ENCODE measurements at places on chromosomes 13 and 19. TPM values are rescaled to one million over a fixed set of nuclear protein-coding genes. Genes with fewer than 3 reads are reported as not detected.

Gene C13orf42
- not detected for total RNA-seq

Gene PEAK3
- not detected for total RNA-seq

Gene MRPS31
- 30.9 TPM for total RNA-seq

Gene CCDC70
- not detected for total RNA-seq

Gene SIGLECL1
- total RNA-seq = not detected

Gene SNRPA
- 17.0 TPM for total RNA-seq

- DNase-seq = no peak
These were observed 27.2 kb downstream of the CCDC8 start for GRCh38 chr19:46386151-46386550.

- no peak for DNase-seq
These were observed 819 bp downstream of the EID2B start for GRCh38 chr19:39531834-39532232.

GRCh38 chr19:24099829-24100228 is 12.8 kb downstream of the ZNF254 start:
- DNase-seq = no peak

GRCh38 chr13:113849981-113850721 is 13.7 kb downstream of the GAS6 start:
- DNase-seq = no peak

DNA sequence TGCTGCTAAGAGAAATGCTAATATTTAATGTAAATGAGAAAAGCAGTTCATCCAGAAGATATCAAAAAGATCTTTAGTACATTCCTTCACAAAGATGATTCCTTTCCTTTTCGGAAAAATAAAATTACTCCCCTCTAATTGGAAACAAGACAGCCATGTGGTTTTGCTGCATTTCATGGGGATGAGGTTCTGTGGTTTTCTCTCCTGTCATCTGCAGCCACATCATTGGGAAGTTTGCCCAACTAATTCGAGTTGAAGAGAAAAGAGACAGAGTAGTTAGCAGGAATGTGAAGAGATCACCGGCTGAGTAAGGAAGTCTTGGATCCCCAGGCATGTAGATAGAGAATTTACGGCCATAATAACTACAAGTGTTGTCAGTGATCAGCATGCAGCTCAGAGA is 122.1 kb downstream of the CYSLTR2 start:
- DNase-seq = no peak

GRCh38 chr13:73497430-73497829 is 438.6 kb downstream of the KLF5 start:
- no peak for DNase-seq

GRCh38 chr19:39969266-39969665 is 1.7 kb upstream of the PSMC4 start:
- no peak for DNase-seq
